NCI-H82 (cell line): ENCODE measurements at places on chromosomes 7 and 10.

- no peak for DNase-seq
Observed at GRCh38 chr7:73749931-73750776, 11.6 kb upstream of the ABHD11 start.

GRCh38 chr7:54738737-54739136, 20.3 kb downstream of the SEC61G start:
- DNase-seq, result no peak

- no peak for DNase-seq
Observed at GRCh38 chr7:116172353-116172752, 38.0 kb upstream of the TES start.

GRCh38 chr7:65980478-65981250, 1.3 kb downstream of the GUSB start:
- DNase-seq, result no peak

DNA sequence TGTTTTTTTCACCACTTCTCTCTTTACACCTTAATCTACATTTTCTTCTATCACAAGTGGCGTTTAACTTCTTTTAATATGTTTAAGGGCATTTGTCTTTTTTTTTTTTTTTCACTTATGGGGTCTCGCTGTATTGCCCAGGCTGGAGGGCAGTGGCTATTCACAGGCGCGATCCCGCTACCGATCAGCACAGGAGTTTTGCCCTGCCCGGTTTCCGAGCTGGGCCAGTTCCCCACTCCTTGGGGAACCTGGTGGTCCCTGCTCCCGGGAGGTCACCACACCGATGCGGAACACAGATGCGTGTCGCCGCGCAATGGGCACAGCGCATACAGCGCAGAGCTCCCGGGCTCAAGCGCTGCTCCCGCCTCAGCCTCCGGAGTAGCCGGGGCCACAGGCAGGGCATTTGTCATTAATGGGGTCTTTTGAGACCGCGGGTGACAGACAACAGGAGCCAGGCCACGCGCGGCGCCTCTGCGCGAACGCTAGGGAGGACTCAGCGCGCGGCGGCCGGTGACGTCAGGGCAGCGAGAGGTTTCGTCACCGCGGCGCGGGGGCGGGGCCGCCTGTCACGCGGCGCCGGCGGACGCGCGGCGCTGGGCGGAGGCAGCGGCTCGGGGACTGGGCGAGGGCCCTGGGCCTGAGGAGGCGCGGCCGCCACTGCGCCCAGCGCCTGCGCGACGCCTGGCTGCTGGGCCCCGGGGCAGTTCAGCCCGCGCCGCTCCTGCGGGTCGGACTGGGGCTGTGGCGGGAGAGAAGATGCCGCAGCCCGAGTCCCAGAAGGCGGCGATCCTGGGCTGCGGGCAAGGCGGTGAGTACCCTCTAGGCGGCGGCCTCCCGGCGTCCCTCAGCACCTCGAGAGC, at the start of gene GALNT11:
Gene GALNT11 (plus strand): TSS at position 598 of the 860 bp plus-strand sequence. CDS start 68,554 bp downstream, outside the sequence.
- DNase-seq, result peak; percentile 87

DNA sequence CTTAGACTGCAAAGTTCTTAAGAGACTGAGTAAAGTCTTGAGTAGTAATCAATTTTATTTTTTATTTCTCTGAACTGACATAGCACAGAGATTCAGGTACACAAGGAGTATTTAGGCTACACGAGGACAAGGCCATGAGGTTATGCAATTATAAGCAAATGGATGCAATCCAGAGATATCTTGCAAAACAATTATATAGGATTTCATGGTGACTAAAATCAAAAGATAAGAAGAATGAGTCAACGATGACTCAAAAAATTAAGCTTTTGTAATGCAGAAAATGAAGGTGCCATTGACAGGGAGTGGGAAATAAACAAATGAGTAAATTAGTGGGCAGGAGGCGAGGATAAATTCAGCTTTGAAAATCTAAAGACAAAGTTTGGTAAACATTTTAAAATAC, 66.7 kb upstream of the MYO3A start:
- DNase-seq, result no peak

DNA sequence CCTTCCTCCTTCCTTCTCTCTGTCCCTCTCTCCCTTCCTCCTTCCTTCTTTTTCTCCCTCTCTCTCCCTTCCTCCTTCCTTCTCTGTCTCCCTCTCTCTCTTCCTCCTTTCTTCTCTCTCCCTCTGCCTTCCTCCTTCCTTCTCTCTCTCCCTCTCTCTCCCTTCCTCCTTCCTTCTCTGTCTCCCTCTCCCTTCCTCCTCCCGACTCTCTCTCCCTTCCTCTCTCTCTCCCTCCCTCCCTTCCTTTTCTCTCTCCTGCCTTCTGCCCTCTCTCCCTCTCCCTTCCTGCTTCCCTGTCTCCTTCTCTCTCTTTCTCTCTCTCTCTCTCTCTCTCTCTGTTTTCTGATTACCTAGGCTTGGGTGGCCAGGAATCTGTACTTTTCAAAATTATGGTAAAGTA, 16.6 kb upstream of the GFRA1 start:
- no peak for DNase-seq

- DNase-seq, result no peak
Observed at GRCh38 chr10:5953676-5954075, 23.7 kb downstream of the IL15RA start.

DNA sequence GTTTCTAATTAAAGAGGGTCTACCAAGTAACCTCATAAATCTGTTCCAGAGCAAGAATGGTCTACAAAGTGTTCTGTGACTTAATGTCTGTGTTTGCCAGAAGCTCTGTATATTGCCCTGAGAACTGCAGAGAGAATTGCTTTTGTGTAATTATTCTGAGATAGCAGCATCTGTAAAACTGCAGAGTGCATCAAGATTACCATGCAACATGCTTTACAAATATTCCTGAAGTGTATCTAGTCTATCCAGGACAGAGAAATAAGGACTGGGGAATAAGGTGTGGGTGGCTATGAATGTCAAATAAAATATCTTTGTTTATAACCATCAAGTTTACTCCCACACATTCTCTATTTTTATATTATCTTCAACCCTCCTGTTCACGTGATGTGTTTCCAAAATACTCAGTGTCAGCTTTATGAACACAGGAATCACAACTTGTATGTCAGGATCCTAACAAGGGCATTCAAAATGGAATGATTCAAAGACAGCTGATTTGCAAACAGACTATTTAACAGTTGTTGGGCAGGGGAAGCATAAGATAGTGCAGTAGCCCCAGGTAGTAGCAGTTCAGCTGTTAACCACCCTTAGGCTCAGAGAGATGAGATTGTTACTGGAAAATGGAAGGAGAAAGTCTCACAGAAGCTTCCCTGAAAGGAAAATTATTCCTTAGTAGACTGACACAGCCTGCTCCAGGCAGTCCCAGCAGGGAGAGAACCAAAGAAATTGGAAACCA, 15.3 kb upstream of the LIPA start:
- no peak for DNase-seq

DNA sequence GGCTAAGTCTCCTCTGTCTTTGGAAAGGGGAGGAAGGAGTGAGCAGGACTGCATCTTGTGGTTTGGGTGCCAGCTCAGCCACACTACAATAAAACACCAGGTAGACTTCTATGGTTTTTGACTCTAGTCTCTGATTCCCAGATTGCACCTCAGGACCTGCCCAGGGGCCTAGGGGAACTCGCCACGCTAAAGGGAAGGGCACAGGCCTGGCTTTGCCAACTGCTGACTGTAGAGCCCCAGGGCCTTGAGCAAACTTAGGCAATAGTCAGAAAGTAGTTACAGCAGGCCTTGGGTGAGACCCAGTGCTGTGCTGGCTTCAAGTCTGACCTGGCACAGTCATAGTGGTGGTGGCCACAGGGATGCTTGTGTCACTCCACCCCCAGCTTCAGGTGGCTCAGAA, 24.2 kb upstream of the PRR15 start:
- DNase-seq, result no peak

- no peak for DNase-seq
Observed at GRCh38 chr10:116729243-116729642, 13.1 kb downstream of the HSPA12A start.

GRCh38 chr7:12025246-12025645, 185.8 kb upstream of the TMEM106B start:
- peak; percentile 35 for DNase-seq

- no peak for DNase-seq
Observed at GRCh38 chr10:23331567-23332301, 12.9 kb downstream of the C10orf67 start.

DNA sequence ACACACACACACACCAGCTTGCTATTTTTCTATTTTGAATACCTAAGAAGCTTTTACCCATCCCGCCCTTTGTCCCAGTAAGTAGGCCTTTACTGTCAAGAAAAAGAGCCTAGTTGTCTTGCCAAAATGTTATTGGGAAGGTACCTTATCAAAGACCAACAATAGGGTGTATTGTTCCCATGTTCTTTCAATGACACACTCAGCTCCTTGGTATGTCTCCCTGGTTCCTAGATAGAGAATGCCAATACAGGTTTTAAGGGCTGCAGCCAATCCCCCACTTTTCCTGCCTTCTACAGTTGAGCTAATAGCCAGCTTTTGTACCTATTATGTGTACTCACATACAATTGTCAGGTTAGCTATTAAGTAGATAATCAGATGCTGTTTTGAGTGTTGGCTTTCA, 92.0 kb upstream of the LRRTM3 start:
- DNase-seq, result no peak

GRCh38 chr10:97888641-97889262, 39.1 kb downstream of the GOLGA7B start:
- no peak for DNase-seq

GRCh38 chr10:30037620-30038336, 21.6 kb downstream of the JCAD start:
- DNase-seq, result no peak

DNA sequence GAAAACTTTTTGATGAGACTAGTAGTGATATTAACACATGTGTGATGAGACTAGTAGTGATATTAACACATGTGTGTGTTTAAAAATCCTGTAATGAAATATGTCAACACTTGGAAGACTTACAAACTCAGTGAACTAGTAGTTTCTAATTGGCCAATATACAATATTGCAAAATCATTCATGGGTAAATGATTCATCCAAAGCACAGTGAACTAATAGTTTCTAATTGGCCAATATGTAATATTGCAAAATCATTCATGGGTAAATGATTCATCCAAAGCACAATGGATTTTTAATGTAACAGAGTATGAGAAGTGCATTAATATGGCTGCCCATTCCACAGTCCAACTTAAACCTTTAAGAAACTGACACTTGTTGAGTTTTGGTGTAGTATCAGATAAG, 77.8 kb downstream of the ATAD1 start:
- DNase-seq, result no peak

- no peak for DNase-seq
Observed at GRCh38 chr7:156903232-156903909, 10.4 kb upstream of the LMBR1 start.

- peak; percentile 95 for DNase-seq
Observed at GRCh38 chr7:13990984-13991790, 1.7 kb upstream of the ETV1 start.

DNA sequence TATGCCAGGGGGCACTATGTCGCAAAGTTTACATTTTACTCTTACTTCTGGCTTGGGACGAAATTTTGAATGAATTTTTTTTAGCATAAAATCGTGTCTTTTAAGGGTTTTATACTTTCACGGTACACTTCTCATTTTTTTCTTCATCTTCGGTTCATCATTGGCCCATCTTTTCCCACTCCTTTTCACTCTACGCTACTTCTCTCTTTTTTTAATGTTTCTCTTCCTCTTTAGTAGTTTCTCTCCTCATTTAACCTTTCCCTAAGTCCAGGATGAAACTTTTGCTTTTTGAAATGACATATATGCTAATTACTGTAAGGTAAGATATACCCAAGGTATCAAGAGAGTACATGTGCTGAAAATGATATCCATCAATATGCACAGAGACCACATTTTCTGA, 39.5 kb downstream of the C7orf33 start:
- no peak for DNase-seq

DNA sequence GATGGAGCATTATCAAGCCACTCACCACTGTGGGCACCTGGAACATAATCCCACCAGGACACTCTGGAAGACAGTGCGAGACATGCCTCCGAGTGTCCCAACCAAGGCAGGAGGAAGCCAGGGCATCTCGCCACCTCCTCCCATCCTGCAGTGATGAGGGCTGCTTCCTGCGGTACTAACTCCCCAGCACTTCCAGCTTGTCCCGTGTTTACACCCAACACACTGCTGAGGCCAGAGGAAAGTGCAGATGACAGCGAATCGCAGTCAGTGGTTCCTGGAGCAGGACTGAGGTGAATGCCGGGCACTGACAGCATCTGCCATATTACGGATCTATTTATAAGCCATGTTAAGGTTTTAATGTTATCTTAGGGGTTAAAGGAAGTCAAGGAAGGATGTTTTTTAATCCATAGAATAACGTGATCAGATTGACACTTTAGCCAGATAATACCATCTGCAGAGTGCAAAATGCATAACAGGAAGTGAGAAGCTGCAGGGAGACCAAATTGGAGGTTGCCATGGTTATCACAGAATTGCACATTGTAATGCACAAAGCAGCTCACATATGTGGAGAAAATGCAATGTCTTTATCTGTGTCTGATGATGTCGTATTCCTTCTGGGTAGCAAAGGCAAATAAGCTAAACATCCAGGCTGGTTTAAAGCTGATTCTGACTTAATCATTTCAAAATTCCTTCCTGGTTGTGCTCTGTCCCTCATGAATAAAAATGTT, 314.1 kb upstream of the C7orf33 start:
- DNase-seq, result peak; percentile 17
